Activated CD4-positive, alpha-beta T cell treated with anti-CD3 and anti-CD28 coated beads, Interleukin-2, amount 10 ng/mL, durations not matched to agents 7 days and 5 days (primary cell): ENCODE measurements at places on chromosomes 1 and 21. TPM values are rescaled to one million over a fixed set of nuclear protein-coding genes. Genes with fewer than 3 reads are reported as not detected.

The OR14K1 gene
- total RNA-seq, result not detected

The C1orf53 gene
- 2.0 TPM for total RNA-seq

The CYP4Z1 gene
- not detected for total RNA-seq

The MYCL gene
- total RNA-seq, result not detected

The NAXE gene
- 52.9 TPM for total RNA-seq

The BRDT gene
- not detected for total RNA-seq

The BMP8A gene
- not detected for total RNA-seq

The SELENBP1 gene
- not detected for total RNA-seq

The RGSL1 gene
- not detected for total RNA-seq

The COL24A1 gene
- not detected for total RNA-seq
